CD4-positive, alpha-beta T cell (primary cell): ENCODE measurements at places on chromosomes 5 and 9.

DNA sequence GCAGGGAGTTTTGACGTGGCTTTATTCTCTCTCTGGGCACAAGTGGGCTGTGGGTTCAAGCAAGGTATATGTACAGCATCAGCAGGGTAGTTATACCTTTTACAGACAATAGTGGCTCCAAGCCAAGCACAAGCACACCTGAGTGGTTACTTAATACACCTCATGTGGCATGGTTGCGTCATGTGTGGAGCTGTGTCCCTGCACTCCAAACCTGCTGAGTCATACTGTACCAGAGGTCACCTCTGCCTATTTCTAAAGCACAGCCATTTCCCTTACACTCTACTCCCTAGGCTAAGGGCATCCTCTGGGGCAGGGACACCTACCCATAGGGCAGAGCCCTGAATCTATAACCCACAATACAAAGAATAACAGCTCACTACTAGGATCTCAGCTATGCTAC lies 147.3 kb downstream of the OSTF1 start:
- no peak for DNase-seq

- DNase-seq, result no peak
These were observed 216.5 kb upstream of the NR4A3 start for GRCh38 chr9:99605016-99605743.

- no peak for DNase-seq
These were observed 400 bp downstream of the KDM4C start for GRCh38 chr9:6758248-6758497.

DNA sequence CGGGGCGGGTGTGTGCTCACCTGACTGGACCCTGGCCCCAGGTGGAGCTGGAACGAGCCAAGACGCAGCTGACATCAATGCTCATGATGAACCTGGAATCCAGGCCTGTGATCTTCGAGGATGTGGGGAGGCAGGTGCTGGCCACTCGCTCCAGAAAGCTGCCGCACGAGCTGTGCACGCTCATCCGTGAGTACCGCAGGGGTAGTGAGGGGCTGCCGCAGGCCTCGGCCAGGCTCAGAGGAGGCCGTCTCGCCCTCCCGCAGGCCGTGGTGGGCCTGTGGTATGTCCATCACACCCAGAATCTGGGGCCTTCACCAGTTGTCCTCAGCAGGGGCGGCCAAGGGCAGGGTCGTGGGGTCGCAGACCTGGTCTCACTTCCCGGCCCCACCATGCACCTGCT lies 11.3 kb downstream of the PMPCA start:
- no peak for DNase-seq
